ENCODE measurements at places on chromosomes 16 and 17.
A peak's percentile ranks its signal among the peaks of the same experiment; 100 is the strongest.

DNA sequence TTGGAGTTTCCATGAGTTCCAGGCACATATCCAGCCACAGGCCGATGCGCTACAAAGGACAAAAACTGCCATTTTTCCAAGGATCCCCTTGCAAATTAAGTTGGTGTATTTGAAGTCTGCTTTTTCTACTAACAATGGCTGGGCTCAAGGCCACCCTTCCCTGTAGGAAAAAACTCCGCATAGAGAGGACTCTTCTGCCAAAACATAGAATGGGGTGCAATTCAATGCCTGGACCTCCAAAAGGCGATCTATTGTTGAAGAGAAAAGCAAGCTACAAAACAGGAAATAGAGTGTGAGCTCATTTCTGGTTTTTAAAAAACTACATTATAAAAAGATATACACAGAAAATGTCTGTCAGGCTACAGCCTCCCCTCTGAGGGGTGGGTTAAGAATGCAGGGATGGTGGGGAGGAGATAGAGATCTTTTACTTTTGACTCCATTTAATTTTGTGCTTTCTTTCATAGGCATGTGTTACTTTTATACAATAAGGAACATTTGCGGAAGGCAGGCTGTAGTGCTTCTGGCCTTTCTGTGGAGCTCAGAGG is 22.9 kb upstream of the PRSS54 start:
- no peak for DNase-seq

DNA sequence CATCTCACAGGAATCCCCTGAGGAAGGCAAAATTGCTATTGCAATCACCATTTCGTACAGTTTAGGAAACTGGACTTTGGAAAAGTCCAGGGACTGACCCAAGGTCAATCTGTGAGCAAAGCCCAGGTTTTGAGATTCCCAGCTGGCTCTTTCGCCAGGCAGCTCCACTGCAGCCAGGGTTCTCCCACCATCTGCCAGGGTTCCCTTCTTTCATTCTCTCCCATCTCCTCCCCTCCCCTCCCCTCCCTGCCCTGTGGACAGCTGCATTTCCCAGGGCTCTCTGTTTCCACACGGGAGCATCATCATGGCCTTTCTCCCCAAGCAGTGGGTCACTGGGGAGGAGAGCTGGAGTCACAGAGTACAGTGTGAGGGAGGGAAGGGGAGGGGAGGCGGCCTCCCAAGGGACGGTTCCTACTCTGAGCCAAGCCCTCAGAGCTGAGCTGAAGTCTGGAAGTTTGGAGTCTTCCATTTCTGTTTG is 11.9 kb upstream of the GSDMA start:
- DNase-seq = no peak

- no peak for DNase-seq
These were observed 30.9 kb upstream of the ITGAX start for GRCh38 chr16:31323959-31324629.

DNA sequence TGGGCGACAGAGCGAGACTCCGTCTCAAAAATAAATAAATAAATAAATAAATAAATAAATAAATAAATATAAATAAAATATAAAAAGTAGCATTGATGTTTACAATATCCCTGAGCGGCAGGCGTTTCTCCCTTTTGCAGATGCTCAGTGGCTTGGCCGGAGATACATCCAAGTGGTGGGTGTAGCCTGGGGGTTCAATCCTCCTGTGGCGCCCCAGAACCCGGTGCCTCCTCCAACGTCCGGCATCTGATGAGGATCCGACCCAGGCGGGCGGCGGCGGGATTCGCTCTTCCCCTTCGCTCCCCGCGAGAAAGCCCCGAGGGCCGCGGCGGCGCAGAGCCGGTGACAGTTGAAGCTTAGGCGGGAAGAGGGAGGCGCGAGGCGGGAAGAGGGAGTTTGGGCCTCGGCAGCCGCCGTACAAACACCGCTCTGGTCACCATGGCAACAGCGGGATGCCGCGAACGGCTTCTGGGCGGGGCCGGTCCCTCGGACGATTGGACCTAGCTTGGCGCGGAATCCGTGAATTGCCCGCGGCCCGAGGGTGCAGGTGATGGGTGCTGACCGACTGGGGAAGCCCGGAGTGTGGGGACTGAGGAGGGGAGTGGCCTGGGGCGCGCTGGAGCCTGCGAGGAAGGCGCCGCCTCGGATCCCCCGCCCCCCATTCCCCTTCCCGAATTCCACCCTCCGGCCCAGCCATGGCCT is 12.7 kb upstream of the ALDOA start:
- DNase-seq = peak; percentile 85

GRCh38 chr17:41404024-41404671 is 6.7 kb upstream of the KRT31 start:
- DNase-seq = no peak

DNA sequence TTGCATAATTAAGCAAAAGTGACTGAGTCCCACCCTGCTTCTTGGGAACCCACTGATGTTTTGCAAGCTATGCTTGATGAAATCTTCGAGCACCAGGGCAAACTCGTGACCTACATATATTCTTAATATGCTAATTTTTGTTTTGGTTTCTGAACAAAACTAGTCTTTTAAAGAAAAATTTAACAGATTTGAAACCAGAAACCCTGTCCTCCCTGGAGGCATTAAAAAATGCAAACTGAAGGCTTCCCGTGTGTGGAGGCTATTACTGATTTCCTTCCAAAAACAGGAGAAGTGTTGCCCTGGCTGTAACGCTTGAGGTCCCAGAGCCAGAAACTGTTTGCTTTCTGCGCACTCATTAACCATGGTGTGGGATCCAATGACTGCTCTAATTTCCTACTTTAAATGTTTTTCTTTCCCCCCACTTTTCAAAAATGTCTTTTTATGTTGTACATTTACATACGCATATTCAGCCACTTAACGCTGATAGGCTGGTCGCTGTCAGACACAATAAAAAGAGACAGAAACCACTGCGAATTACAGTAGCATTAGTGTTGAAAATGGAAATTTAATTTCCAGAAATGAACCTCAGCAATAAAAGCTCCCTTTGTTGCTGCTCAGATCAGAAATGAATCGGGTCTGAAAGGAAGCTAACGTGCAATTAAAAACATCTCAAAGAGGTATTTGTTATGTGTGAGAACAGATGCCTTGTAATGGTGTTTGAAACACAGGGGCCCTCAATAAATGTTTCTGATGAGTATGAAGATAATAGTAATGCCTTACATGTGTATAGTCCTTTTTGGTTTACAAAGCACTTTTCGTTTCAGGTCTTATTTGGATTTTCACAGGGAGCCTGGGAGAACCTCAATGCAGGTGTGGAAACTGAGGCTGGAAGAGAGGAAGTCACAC is 39.9 kb upstream of the IRX6 start:
- DNase-seq = no peak

DNA sequence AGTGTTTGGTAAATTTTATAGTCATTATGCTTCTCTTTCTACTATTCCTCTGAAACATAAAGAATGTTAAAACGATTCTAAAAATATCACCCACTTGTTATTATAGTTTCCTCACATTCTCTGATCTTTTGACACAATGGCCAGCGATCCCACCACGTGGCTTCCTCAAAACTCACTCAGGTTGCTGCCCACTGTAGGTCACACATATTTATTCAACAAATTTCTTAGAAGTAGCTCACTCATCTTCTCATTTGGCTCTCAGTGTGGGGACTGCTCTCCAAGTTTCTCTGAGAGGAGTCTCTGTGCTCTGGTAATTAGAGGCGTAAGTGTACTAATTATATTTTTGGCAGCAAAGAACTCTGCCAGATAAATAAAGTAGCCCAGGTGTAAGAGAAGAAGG is 465.4 kb downstream of the CDH11 start:
- DNase-seq = no peak

GRCh38 chr16:68468842-68469241 is 20.5 kb upstream of the SMPD3 start:
- DNase-seq = no peak

- DNase-seq = no peak
These were observed 11.4 kb downstream of the SCGB1C2 start for GRCh38 chr17:148757-149156.

- no peak for DNase-seq
These were observed 5.3 kb upstream of the MKS1 start for GRCh38 chr17:58224315-58224714.

DNA sequence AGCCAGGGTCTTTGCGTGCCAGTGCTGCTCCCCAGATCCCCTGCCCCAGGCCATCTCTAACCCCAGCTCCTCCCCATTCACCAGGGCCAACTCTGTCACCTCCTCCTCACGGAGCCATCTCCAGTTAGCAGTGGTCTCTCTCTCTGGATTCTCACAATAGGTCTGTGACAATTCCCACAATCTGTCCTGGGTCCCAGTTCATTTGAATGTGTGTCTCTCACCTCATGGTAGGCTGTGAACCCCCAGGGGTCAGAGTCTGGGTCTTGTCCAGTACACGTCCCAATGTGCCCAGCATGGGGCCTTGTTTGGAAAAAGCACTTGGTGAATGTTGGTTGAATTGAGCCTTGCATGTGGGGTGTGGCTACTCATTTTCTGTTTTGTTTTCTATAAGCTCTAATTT is 205.3 kb downstream of the PHKB start:
- no peak for DNase-seq

- DNase-seq = no peak
These were observed 35.8 kb downstream of the ZDHHC7 start for GRCh38 chr16:84975522-84975921.

- DNase-seq = no peak
These were observed 106.6 kb downstream of the AIPL1 start for GRCh38 chr17:6328279-6328678.

GRCh38 chr16:83550183-83550569 is 257.6 kb upstream of the HSBP1 start:
- DNase-seq = no peak

DNA sequence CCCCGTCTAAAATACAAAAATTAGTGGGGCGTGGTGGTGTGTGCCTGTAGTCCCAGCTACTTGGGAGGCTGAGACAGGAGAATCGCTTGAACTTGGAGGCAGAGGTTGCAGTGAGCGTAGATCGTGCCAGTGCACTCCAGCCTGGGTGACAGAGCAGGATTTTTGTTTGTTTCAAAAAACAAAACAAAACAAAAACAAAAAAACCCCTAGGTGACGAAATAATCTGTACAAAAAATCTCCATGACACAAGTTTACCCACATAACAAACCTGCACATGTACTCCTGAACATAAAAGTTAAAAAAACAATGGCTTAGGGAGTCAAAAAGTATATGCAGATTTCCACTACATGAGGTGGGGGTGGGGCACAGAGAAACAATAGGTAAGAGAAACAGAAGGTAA is 140.5 kb upstream of the ASIC2 start:
- DNase-seq = no peak

- DNase-seq = no peak
These were observed 190.7 kb downstream of the FOXL1 start for GRCh38 chr16:86768999-86769398.

DNA sequence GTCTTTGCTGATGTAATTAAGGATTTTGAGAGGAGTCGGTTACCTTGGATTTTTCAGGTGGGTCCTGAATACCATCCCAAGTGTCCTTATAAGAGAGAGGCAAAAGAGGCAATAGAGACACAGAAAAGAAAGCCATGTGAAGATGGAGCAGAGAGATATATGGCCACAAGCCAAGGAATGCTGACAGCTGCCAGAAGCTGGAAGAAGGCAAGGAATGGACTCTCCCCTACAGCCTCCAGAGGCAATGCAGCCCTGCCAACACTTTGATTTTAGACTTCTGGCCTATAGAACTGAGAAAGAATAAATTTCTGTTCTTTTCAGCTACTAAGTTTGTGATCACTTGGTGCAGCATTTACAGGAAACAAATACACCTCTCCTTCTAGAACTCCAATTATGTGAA is 8.2 kb upstream of the RNFT1 start:
- DNase-seq = no peak
